Neural progenitor cell (in vitro differentiated cells): ENCODE measurements at places on chromosomes 11 and 22. TPM values are rescaled to one million over a fixed set of nuclear protein-coding genes. Genes with fewer than 3 reads are reported as not detected.

The GPR83 gene
- 0.03 TPM in 1 of 2 replicates, not detected in the other for total RNA-seq

The MMP13 gene
- not detected in 2 replicates for total RNA-seq

The INS gene
- not detected in 2 replicates for total RNA-seq

The APOC3 gene
- not detected in 2 replicates for total RNA-seq

The SYCE3 gene
- 2.8 TPM in 1 of 2 replicates, not detected in the other for total RNA-seq

The GATD1 gene
- 24.1 and 52.9 TPM in 2 replicates for total RNA-seq

The PAK1 gene
- 44.8 and 52.1 TPM in 2 replicates for total RNA-seq

The OR51B2 gene
- total RNA-seq: 0.40 TPM in 1 of 2 replicates, not detected in the other

The RRAS2 gene
- total RNA-seq: 87.4 and 129 TPM in 2 replicates

The HORMAD2 gene
- not detected in 2 replicates for total RNA-seq

The OR5P2 gene
- total RNA-seq: not detected in 2 replicates

The API5 gene
- total RNA-seq: 155 and 239 TPM in 2 replicates

The FAT3 gene
- total RNA-seq: 20.9 and 22.0 TPM in 2 replicates

The SHANK3 gene
- total RNA-seq: 0.65 and 3.6 TPM in 2 replicates

The MPPED1 gene
- total RNA-seq: 2.0 and 4.5 TPM in 2 replicates

The DDI1 gene
- total RNA-seq: not detected in 2 replicates

The NLRP14 gene
- total RNA-seq: 1.3 and 1.8 TPM in 2 replicates

The SMIM35 gene
- not detected in 2 replicates for total RNA-seq

The OR4P4 gene
- not detected in 2 replicates for total RNA-seq

The RFPL2 gene
- total RNA-seq: 0.12 and 1.8 TPM in 2 replicates

The OSBPL5 gene
- total RNA-seq: 6.2 and 20.1 TPM in 2 replicates

The MMP7 gene
- total RNA-seq: not detected in 2 replicates

The ASCL2 gene
- total RNA-seq: 2.2 TPM in 1 of 2 replicates, not detected in the other

The MMP1 gene
- not detected in 2 replicates for total RNA-seq

The P2RY6 gene
- 0.25 TPM in 1 of 2 replicates, not detected in the other for total RNA-seq

The MYO18B gene
- total RNA-seq: 0.09 TPM in 1 of 2 replicates, not detected in the other

The ACRV1 gene
- total RNA-seq: 0.47 and 0.56 TPM in 2 replicates

The PRODH gene
- total RNA-seq: 9.3 and 18.8 TPM in 2 replicates

The MRGPRX3 gene
- not detected in 2 replicates for total RNA-seq

The FZD4 gene
- total RNA-seq: 5.8 TPM in 2 replicates

The APOL3 gene
- not detected in 2 replicates for total RNA-seq

The KCNC1 gene
- total RNA-seq: 0.04 and 0.59 TPM in 2 replicates

The SCGB2A2 gene
- total RNA-seq: not detected in 2 replicates

The APOL4 gene
- 0.56 and 0.82 TPM in 2 replicates for total RNA-seq

The SCARF2 gene
- total RNA-seq: 0.22 and 3.9 TPM in 2 replicates

The LRRC51 gene
- total RNA-seq: 10.5 and 15.0 TPM in 2 replicates

The SLC17A6 gene
- not detected in 2 replicates for total RNA-seq

The OR5I1 gene
- not detected in 2 replicates for total RNA-seq

The ALG9 gene
- 36.9 and 39.5 TPM in 2 replicates for total RNA-seq

The PDE3B gene
- total RNA-seq: 14.3 and 15.9 TPM in 2 replicates

The MRGPRX4 gene
- total RNA-seq: not detected in 2 replicates

The ISX gene
- total RNA-seq: not detected in 2 replicates

The STX3 gene
- 34.8 and 52.4 TPM in 2 replicates for total RNA-seq

The DCDC1 gene
- total RNA-seq: 3.4 and 5.0 TPM in 2 replicates

The MISFA gene
- total RNA-seq: 0.65 and 1.6 TPM in 2 replicates

The XKR3 gene
- not detected in 2 replicates for total RNA-seq

The LYVE1 gene
- total RNA-seq: 0.51 TPM in 1 of 2 replicates, not detected in the other

The GNAZ gene
- total RNA-seq: 16.5 and 31.3 TPM in 2 replicates

The C22orf31 gene
- not detected in 2 replicates for total RNA-seq

The C11orf16 gene
- total RNA-seq: not detected in 2 replicates

The TMEM151A gene
- 0.03 TPM in 1 of 2 replicates, not detected in the other for total RNA-seq

The KRTAP5-8 gene
- not detected in 2 replicates for total RNA-seq

The LMO2 gene
- total RNA-seq: 0.92 and 2.0 TPM in 2 replicates
